Right atrium auricular region (tissue), 2 donors: ENCODE measurements at places on chromosomes 16 and 17. TPM values are rescaled to one million over a fixed set of nuclear protein-coding genes. Genes with fewer than 3 reads are reported as not detected.

TMEM92 gene
- total RNA-seq: not detected

ST6GALNAC2 gene
- total RNA-seq: 4.5 TPM

TERB1 gene
- total RNA-seq: not detected

CCL15 gene
- not detected for total RNA-seq

TBC1D28 gene
- total RNA-seq: not detected

SOST gene
- not detected for total RNA-seq

TRPV3 gene
- 0.51 TPM for total RNA-seq

SCARF1 gene
- total RNA-seq: 8.6 TPM

CDK3 gene
- total RNA-seq: not detected

- no peak for DNase-seq
- no peaks in the 10 kb centered on the region for H3K36me3 ChIP-seq
- H3K27ac ChIP-seq: no peak overlapping the region
- H3K27me3 ChIP-seq: no peaks in the 10 kb centered on the region
These were observed 159.9 kb upstream of the EEF2KMT start for GRCh38 chr16:5257462-5257861.

DNA sequence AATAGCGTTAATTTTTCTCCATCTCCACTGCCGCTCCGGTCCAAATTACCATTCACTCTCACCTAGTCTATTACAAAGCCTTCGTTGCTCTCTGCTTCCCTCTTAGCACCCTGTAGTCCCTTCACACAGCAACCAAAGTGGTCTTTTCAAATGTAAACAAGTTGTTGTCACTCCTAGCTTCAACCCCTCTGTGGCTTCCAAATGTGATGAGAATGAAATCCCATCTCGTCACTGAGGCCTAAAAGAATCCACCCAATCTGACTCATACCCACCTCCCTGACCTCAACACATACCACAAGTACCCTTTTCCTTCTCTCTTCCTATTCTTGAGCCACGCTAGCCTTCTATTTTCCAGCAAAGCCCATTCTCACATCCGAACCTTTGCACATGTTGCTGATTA is 2.2 kb upstream of the PELP1 start:
- H3K36me3 ChIP-seq: no peaks in the 10 kb centered on the region
- H3K27ac ChIP-seq: no peak overlapping the region

- H3K36me3 ChIP-seq: no peaks in the 10 kb centered on the region
- DNase-seq: no peak
- H3K27ac ChIP-seq: no peak overlapping the region
- no peak overlapping the region for H3K4me3 ChIP-seq
These were observed 539 bp upstream of the KRTAP4-8 start for GRCh38 chr17:41098481-41098880.

DNA sequence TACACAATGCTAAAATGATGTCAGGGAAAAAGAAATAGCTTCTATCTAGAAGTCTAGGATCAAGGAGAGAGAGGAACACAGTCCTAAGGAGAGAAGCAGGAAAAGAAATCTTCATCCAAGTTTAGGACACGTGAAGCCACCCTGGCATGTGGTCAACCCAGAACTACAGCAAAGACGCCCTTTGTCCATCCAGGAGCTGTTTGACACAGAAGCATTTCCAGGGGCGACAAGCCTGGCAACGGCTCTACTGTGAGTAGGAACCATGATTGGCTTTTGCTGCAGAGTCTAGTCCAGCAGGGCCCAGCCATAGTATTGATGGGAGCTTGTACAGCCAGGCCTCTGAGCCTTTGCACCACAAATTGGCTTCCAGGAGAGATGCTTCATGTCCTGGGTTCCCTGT is 185.4 kb upstream of the RPL38 start:
- no peak overlapping the region for H3K4me3 ChIP-seq
- DNase-seq: no peak
- H3K27me3 ChIP-seq: no peaks in the 10 kb centered on the region
- H3K4me1 ChIP-seq: no peaks in the 10 kb centered on the region

DNA sequence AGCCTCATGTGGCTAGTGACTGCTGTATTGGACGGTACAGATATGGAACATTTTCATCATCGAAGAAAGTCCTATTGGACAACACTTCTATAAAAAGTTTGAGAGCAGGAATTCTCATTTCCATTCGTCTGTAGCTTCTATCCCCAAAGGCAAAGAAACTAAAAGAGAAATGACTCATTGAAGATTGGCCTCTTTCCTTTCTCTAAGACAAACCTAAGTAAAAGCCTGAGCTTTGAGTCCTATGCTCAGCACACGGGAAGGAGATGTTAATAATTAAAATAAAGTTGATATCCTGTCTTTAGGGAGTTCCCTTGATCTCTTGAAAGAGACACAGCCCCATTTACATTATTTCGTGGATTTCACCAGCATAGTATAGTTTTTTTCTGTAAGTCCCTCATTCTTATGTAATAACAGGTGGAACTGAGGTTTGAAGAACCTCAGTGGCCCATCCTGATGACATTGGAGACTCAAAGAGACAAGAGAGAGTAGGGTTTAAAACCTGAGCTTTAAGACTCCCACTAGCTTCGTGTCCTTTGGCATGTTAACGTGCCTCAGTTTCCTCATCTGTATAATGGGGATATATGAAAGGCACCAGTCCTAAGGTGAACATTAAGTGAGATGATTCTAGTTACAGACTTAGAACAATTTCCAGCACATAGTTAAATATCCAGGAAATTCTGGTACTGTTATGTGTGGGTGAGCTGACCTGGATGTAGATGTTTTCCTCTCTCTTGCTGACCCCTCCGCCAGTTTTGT is 174.0 kb downstream of the IRX3 start:
- no peaks in the 10 kb centered on the region for H3K4me1 ChIP-seq
- peaks cover 24% of the 10 kb centered on the region for H3K36me3 ChIP-seq
- no peak overlapping the region for H3K27ac ChIP-seq
- no peak for DNase-seq
- no peaks in the 10 kb centered on the region for H3K27me3 ChIP-seq

- no peak for DNase-seq
- H3K36me3 ChIP-seq: no peaks in the 10 kb centered on the region
- H3K4me1 ChIP-seq: no peaks in the 10 kb centered on the region
- H3K27ac ChIP-seq: no peak overlapping the region
- H3K27me3 ChIP-seq: no peaks in the 10 kb centered on the region
These were observed 3.4 kb downstream of the FAM222B start for GRCh38 chr17:28839221-28839620.

GRCh38 chr16:85392756-85393673 is 220.1 kb upstream of the GSE1 start:
- H3K4me3 ChIP-seq: no peak overlapping the region
- no peaks in the 10 kb centered on the region for H3K36me3 ChIP-seq
- H3K4me1 ChIP-seq: no peaks in the 10 kb centered on the region

DNA sequence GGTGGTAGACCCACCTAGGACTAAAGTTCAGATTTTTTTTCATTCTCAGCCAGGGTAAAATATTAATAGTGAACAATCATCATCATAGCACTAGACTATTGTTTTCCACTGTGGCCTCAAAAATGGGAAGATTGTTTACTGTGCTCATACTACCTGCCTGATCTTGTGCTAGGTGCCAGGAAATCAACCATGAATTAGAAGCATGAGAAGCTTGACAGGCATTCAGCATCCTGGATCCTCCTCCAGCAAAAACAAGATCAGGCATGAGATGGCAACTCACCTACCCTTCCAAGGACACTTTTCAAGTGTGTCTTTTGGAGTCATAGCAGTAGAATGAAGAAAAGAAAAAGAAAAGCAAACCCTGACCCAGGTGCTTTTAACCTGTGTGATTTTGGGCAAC is 174.2 kb downstream of the CYLD start:
- no peaks in the 10 kb centered on the region for H3K36me3 ChIP-seq
- H3K4me3 ChIP-seq: no peak overlapping the region
- no peak overlapping the region for H3K27ac ChIP-seq
- no peaks in the 10 kb centered on the region for H3K4me1 ChIP-seq
- DNase-seq: no peak
- H3K27me3 ChIP-seq: no peaks in the 10 kb centered on the region

DNA sequence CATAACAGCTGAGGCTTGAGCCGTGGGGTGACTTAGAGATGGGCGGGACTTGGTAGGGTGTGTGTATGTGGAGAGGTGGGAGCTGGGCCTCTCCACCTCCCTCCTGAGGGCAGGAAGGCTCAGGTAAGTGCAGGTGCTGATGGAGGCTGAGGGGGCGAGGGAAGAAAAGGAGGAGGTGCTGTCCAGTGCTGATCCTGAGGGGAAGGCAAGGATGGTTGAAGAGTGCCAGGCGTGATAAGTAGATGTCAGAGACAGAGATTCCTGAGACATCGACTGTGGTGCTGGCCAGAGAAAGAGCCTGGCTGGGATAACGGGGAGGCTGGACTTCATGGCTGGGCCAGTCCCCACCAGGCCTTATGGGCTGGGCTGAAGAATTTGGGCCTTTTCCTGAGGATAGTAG is 159.1 kb downstream of the SDK2 start:
- no peak overlapping the region for H3K27ac ChIP-seq
- no peak for DNase-seq
- no peak overlapping the region for H3K4me3 ChIP-seq
- no peaks in the 10 kb centered on the region for H3K27me3 ChIP-seq

DNA sequence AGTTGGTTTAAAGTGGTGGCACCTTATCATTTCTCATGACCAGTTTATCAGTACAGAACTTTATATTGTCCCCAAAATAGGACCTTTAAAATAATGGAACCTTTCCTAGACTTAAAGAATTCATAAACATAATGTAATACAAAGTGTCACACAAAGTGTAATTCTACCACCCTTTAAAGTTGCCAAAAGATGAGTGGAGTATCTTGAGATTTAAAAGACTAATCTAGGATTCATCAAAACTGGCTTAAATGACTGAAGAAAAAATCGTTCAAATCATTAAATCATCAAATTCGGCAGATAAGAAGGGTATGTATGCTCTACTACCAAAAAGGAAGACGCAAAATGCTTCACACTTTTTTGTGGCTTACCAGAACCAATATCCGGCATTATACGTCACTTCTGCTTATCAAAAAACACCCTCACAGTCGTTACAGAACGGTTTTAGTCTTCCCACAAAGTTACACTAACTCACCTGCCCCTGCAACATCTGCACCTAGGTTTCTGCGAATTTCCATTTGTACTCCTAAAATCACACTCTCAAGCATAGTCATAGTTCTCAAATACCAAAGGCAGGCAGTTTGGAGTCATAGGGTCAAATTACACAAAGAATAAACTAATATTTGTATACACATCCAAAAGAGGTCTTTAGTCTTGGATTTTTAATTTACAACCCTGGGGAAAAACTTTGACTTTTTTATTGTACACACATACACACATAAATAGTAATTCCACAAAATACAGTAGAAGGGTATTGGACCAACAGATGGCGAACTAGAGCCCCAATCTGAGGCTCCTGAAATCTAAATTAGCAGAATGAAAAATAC is 1.4 kb upstream of the KANSL1 start:
- H3K36me3 ChIP-seq: no peaks in the 10 kb centered on the region
- H3K4me1 ChIP-seq: peaks cover 27% of the 10 kb centered on the region
- peak overlapping the region; percentile 100 for H3K27ac ChIP-seq
- no peaks in the 10 kb centered on the region for H3K27me3 ChIP-seq
- peak overlapping the region; percentile 99 for H3K4me3 ChIP-seq

GRCh38 chr16:13660807-13661206 is 259.1 kb upstream of the ERCC4 start:
- H3K4me3 ChIP-seq: no peak overlapping the region
- DNase-seq: no peak
- H3K36me3 ChIP-seq: no peaks in the 10 kb centered on the region
- no peaks in the 10 kb centered on the region for H3K27me3 ChIP-seq
- H3K27ac ChIP-seq: no peak overlapping the region

- no peaks in the 10 kb centered on the region for H3K27me3 ChIP-seq
- no peak overlapping the region for H3K27ac ChIP-seq
- no peaks in the 10 kb centered on the region for H3K4me1 ChIP-seq
These were observed 16.2 kb downstream of the OTOP3 start for GRCh38 chr17:74951680-74952421.

GRCh38 chr17:36149296-36149820 is 27.1 kb downstream of the TBC1D3B start:
- H3K27me3 ChIP-seq: no peaks in the 10 kb centered on the region
- H3K4me3 ChIP-seq: no peak overlapping the region
- peak; percentile 61 for DNase-seq
- no peaks in the 10 kb centered on the region for H3K4me1 ChIP-seq
- H3K36me3 ChIP-seq: no peaks in the 10 kb centered on the region

DNA sequence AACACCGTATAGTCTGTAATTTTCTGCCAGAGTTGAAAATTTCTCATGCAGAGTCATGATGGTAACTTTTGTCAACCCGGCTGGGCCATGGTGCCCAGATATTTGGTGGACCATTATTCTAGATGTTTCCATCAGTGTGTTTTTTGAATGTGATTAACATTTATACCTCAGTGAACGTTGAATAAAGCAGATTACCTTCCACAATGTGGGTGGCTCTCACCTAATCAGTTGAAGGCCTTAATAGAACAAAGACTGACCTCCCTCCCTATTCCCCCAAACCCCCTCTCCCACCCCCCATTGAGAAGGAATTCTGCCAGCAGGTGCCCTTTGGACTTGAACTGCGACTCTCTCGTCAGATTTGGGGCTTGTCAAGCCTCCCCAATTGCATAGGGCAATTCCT is 6.4 kb upstream of the CA5A start:
- H3K27ac ChIP-seq: no peak overlapping the region
- no peaks in the 10 kb centered on the region for H3K4me1 ChIP-seq
- H3K36me3 ChIP-seq: no peaks in the 10 kb centered on the region
- DNase-seq: no peak
- H3K27me3 ChIP-seq: no peaks in the 10 kb centered on the region

DNA sequence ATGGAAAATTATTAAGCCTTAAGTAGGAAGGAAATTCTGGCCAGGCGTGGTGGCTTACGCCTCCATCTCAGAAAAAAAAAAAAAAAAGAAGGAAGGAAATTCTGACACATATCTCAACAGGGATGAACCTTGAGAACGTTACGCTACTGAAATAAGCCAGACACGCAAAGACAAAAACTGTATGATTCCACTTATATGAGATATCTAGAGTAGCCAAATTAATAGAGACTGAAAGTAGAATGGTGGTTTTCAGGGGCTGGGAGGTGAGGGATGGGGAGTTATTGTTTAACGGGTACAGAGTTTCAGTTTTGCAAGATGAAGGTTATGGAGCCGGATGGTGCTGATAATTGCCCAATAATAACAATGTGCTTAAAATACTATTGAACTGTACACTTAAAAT is 16.2 kb upstream of the HNF1B start:
- no peaks in the 10 kb centered on the region for H3K4me1 ChIP-seq
- DNase-seq: no peak
- no peak overlapping the region for H3K4me3 ChIP-seq
- H3K27me3 ChIP-seq: no peaks in the 10 kb centered on the region
- no peak overlapping the region for H3K27ac ChIP-seq
